ENCODE measurements at places on chromosomes 3 and 15. TPM values are rescaled to one million over a fixed set of nuclear protein-coding genes. Genes with fewer than 3 reads are reported as not detected.
A peak's percentile ranks its signal among the peaks of the same experiment; 100 is the strongest.

DNA sequence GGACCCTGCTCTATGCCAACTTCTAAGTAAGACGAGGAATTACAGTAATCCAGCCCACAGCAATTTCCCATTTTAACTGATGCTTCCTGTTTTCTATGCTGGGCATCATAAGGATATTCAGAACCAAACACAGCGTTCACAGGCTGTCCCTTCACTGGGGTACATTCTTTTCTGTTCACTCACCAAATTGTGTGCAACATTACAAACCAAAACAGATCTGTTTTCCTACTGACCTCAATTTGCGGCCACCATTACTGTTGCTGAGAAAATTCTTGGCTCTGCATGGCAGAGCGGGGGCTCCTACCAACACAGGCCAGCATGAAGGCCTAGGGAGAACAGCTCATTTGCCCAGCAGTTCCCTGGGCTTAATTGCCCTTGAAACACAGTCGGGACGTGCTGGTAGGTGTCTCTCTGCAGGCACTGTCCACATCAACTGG, 76.5 kb downstream of the MYO1E start:
- no peak for DNase-seq

DNA sequence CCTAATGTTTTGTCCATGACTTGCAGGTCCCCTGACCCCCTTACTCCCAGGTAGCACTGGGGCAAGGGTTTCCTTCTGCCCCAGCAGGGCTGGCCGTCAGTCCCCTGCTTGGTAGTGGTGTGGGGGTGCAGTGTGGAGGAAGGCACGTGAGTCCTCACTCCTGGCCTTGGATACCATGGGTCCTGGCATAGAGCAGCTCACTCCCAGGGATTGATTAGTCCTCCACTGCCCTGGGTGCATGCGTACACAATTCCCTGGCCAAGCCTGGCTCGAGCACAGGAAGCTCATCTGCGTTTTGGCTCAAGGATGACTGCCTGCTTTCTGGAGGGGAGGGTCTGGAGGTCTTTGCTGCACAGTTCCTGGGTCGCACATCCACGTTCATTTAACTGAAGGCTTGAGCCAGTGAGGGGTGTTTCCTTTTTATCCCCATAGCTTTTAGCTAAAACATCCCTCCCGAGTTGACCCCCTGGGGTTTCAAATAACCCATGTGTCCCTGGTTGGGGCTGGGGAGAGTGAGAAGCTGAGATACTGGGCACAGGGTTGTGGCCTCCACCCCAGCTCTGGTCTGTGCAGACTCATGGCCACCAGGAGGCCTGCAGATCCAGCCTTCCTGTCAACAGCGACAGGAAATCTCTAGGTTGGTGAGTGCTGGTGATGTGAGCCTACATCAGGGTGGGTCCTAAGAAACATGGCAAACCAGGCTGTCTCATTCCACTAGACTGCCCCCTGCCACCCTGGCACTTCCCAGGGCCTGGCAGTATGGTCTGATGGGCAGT, 11.5 kb downstream of the HEMK1 start:
- DNase-seq = no peak

The RAMAC gene
- 14.8 TPM for polyA plus RNA-seq

GRCh38 chr3:125418306-125418705, 43.2 kb upstream of the ZNF148 start:
- no peak for DNase-seq

- DNase-seq = no peak
Measured at GRCh38 chr15:74977599-74977998, 17.8 kb upstream of the SCAMP5 start.

The MESP1 gene
- polyA plus RNA-seq = not detected

- DNase-seq = no peak
Measured at GRCh38 chr3:66496746-66497145, 4.1 kb downstream of the LRIG1 start.

GRCh38 chr15:70053001-70053715, 44.6 kb downstream of the TLE3 start:
- peak; percentile 61 for DNase-seq

The EFCAB12 gene
- not detected for polyA plus RNA-seq

DNA sequence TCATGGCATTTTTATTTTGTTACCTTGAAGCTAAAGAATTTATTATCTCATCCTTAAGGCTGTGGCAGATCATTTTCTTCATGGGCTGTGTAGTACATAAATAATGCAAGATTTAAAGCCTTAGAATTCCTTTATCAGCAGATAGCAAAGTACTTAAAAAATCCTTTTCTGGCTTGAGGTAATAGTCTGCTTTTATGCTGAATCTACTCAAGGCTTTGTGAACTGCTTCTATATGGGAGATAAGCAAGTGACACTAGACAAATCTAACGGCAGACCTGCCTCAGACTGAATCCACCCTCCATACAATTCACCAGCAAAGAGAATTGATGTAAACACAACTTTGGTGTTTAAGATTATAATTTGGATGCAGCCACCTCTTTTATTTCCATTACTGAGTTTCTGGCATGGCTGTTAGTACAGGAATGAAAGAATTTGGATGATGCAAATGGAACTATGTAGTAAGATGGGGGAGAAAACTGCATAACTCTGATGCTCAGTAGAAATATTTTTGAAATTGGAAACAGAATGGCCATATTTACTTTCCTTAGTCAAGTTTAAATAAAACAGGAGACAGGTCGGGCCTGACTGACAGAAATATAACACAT, 1121.5 kb downstream of the NAALADL2 start:
- no peak for DNase-seq

GRCh38 chr3:101898752-101899169, 49.4 kb downstream of the NFKBIZ start:
- DNase-seq = no peak

DNA sequence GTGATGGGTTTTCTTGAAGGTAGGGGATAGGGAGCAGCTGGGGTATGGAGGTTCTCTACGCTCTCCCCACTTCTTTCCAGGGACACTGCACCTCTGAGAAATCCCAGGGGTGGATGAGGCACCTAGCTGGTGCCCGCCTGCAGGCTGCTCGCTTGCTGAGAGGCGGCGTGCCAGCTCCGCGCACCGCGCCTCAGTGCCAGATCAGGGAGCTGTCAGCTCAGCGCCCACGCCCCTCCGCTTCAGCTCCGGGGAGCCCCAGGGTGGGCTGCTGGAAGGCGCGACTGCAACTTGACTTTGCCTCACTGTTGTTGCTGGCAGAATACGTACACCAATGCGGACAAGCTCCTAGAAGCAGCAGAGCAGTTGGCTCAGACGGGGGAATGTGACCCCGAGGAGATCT, 345.7 kb upstream of the UMPS start:
- peak; percentile 52 for DNase-seq

- no peak for DNase-seq
Measured at GRCh38 chr3:47227678-47228077, 54.9 kb downstream of the KIF9 start.

DNA sequence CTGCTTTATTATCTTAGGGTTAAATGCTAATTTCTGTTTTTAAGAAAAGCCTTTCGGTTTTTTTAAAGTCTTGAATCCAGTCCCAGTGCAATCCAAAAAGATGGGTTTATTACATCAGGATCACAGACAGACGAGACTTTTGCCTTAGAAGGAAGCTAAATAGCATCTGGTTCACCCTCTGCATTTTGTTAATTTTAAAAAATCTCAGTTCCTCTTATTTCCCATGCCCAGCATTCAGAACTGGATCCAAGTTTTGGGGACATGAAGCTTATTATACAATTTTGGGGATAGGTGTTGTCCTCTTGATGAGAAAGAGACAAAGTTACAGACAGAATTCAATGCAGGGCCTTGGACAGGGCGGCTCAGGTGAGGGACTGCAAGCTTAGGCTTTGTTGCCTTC, 181.5 kb upstream of the LYSMD4 start:
- no peak for DNase-seq

DNA sequence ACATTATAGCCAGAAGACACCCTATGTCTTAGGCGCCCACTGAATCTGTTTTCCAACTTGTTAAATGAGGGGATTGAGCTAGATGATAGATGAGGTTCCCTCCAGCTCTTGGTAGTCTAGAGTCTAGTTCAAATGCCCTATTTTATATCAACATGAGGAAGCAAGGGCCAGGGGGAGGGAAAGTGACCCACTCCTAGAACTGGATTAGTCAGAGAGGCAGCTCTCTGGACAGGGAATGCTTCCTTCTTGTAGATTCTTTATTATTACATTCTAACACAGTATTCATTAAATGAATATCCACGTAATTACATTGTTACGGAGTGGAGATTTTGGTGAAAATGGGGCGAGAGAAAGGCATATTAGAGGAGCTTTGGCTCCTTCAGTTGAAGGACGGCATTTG, 89.5 kb downstream of the RAD18 start:
- no peak for DNase-seq

DNA sequence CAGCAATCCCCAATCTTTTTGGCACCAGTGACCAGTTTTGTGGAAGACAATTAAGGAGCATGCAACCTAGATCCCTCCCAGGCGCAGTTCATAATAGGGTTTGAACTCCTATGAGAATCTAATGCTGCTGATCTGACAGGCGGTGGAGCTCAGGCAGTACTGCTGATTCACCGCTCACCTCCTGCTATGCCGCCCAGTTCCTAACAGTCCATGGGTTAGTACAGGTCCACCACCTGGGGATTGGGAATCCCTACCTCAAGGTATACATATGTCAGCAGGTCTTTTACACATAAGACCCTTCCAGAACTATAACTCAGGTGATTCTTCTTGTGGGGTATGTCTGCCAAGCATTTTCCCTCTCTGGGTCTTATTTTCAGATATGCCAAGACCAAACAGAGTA, 182.2 kb downstream of the OSBPL10 start:
- DNase-seq = no peak

DNA sequence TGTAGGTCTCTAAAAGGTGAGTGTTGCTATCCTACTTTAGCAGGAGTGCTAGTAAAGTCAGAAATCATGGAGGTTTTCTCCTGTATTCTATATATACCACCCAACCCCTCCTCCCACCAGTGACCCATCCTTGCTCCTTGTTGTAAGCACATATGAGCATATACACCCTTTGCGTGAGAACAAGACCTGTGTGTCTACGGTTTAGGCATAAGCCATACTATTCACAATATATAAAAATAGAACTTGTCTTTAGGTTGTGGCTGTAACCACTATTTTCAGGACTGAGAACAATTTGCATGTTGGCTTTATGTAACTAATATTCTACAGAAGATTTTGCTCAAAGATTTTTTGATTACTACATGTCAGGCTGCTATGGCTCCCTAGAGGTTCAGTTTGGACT, 59.1 kb upstream of the TOP2B start:
- no peak for DNase-seq

GRCh38 chr15:46456456-46456855, 821.6 kb downstream of the SQOR start:
- no peak for DNase-seq

- no peak for DNase-seq
Measured at GRCh38 chr3:123246866-123247265, 45.1 kb downstream of the SEC22A start.

- DNase-seq = no peak
Measured at GRCh38 chr15:67807836-67808235, 17.5 kb upstream of the SKOR1 start.

DNA sequence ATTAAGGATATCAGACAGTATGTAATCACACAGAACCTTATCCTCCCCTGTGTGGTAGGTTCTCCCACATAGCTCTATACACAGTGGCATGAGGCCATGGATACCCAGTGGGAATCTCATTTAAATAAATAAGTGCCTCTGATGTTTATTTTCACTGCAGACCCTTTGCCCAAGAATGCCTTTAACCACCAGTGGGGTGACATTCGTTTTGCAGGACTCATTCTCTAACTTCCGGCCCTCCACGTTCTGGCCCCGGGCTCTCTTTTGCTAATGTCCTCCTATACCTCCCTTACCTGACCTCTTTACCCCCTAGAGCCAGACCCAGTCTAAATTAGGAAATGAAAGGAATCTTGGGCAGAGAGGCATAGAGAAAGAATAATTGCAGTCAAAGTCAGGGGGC, 8.3 kb downstream of the CCDC80 start:
- DNase-seq = no peak

- no peak for DNase-seq
Measured at GRCh38 chr3:178618197-178618596, 82.0 kb downstream of the KCNMB2 start.
